ENCODE measurements at places on chromosomes 2 and 18.

GRCh38 chr2:216119146-216119545, 10.0 kb downstream of the XRCC5 start:
- no peak for DNase-seq

DNA sequence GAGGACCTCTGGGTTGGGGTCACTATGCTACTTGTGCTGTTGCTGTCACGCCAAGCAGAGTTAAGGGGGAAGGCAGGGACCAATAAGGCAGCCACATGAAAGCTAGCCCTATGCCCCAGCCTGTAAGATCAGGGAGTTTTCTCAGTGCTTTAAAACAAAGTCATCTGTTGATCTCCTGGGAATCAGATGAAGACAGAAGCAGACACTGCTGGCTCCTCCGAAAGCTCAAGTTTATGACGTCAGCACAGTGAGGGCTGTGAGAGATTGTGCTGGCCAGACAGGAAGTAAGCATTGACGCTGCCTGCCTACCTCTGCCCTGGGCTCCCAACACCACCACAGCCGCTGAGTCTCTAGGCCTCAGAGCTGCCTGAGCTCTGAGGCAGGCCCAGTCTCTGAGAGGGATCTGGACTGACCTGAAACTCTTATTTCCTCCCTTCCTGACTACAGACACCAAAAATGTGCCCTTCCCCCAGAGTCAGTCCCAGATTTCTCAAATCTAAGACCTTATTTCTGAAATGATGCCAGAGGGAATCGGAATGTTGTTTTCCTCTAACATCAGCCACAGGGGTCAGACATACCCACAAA, 118.1 kb upstream of the EPAS1 start:
- DNase-seq = no peak

GRCh38 chr2:219829667-219830352, 202.4 kb downstream of the SLC4A3 start:
- no peak for DNase-seq

- DNase-seq = no peak
Measured at GRCh38 chr2:143548032-143548431, 418.8 kb downstream of the ARHGAP15 start.

DNA sequence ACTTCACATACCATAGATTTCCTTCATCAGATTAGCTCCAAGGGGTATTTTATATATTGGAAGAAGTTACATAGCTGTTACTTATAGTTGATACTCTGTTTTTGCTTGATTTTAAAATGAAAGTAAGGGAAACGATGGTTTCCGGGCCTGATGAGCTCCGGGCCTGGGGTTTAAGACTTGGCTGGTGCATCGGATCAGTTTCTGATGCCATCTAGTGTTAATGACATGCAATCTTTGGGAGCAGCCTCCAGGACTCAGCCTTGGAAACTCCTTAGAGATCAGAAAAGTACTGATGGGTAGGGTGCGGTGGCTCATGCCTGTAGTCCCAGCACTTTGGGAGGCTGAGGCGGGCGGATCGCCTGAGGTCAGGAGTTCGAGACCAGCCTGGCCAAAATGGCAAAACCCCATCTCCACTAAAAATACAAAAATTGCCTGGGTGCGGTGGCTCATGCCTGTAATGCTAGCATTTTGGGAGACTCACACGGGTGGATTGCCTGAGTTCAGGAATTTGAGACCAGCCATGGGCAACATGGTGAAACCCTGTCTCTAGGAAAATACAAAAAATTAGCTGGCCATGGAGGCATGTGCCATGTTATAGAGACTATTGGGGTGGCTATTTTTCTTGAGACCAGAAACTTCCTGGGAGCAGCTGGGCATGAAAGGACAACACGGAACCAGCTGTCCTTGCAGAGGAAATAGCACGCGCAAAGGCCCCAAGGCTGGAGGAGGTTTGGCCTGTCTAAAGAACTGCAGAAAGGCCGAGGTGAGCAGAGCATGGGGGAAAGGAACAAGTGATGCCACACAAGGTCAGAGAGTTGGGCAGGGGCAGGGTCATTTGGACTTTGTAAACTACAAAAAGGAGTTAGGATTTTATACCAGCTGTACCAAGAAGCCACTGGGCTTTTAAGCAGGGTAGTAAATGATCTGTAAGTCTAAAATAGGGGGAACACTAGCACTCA, 46.9 kb upstream of the CNOT11 start:
- DNase-seq = peak; percentile 59

- no peak for DNase-seq
Measured at GRCh38 chr2:151845481-151845880, 17.3 kb upstream of the ARL5A start.
